ENCODE measurements at places on chromosomes 5 and 9.

DNA sequence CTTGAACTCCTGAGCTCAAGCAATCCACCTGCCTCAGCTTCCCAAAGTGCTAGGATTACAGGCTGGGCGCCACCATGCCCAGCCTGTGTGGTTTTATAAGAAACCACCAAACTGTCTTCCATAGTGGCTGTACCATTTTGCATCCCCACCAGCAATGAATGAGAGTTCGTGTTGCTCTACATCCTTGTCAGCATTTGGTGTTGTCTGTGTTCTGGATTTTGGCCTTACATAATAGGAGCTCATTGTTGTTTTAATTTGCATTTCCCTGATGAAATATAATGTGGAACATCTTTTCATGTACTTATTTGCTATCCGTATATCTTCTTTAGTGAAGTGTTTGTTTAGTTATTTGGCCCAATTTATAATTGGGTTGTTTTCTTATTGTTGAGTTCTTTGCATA is 29.8 kb downstream of the PHF2 start:
- DNase-seq = no peak

DNA sequence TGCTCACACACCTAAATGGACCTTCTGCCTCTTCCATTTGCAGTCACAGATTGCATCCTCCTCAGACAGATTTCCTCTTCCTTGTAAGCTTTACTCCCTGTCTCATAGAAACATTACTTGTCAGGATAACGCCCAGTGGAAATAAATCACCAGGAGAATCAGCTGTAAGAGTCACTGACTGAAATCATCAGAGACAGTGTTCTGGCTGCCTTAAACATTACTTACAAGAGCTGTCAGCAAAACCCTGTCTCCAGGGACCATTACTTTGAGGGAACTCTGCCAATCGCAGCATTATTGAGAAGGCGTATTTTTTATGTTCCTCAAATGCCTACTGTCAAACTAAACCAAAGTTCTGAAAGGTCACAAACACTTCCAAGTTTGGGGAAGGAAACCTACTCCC is 5.9 kb downstream of the DPYSL3 start:
- DNase-seq = no peak

DNA sequence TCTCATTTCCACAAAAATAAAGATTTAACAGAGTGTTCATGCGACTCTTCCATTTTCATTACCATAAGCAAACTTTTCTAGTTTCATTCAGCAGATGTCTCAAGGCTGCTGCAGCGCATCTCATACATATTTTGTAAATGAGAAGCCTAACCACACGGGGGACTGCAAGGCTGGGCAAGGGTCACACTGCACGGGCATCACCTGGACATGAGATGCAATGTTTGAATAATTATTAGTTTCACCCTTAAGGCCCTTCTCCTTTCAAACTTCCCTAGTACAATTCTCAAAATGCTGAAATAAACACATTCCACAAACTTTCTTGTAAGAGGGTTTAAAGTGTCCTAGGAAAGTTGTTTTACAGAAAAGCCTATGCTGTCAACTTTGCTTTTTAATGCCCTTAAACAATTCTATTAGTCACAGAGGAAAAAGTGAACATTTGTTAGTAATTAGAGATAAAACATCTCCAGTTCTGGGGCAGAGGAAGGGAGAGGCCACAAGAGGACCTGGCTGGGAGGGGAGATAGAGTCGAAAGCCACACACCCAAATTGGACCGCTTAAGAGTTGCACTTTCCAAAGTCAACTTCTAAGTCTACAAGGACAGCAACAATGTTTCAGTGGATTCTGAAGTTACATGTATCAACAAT is 1.3 kb downstream of the DENND1A start:
- no peak for DNase-seq

- DNase-seq = no peak
Measured at GRCh38 chr5:170293273-170293672, 4.3 kb downstream of the LCP2 start.

DNA sequence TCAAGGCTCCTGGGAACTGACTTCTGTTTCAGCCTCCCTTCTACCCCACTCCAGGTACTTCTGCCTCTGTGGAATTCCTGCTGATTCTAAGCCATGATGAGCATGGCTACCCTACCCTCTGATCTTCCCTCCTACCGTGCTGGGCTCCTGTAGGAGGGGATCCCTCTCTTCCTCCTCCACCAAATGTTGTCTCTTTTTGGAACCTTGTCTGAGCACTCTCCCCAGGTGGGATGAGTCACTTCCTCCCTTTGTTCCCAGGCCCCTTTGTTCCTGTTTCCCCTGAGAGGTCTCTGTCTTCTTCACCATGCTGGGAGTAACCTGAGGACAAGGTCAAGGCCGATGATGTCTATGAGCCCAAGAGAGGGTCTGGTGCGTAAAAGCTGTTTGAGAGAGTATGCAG is 213.2 kb downstream of the GABBR2 start:
- DNase-seq = no peak

- DNase-seq = no peak
Measured at GRCh38 chr9:3880851-3881250, 355.1 kb upstream of the RFX3 start.

DNA sequence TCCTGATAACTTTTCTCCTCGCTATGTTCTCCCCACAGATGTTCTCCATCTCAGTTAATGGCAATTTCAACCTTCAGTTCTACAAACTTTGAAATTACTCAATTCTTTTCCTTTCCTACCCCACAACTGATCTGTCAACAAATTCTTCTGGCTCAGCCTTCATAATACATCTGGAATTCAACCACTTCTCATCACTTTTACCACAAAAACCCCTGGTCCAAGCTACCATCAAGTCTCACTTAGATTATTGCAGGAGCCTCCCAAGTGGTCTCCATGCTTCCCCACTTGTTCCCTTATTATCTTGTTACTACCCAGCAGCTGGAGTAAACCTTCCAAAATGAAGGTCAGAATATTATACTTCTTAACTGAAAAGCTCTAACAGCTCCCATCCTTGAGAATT is 110.1 kb downstream of the FBN2 start:
- no peak for DNase-seq

GRCh38 chr5:173065155-173065554 is 9.0 kb downstream of the CREBRF start:
- no peak for DNase-seq

DNA sequence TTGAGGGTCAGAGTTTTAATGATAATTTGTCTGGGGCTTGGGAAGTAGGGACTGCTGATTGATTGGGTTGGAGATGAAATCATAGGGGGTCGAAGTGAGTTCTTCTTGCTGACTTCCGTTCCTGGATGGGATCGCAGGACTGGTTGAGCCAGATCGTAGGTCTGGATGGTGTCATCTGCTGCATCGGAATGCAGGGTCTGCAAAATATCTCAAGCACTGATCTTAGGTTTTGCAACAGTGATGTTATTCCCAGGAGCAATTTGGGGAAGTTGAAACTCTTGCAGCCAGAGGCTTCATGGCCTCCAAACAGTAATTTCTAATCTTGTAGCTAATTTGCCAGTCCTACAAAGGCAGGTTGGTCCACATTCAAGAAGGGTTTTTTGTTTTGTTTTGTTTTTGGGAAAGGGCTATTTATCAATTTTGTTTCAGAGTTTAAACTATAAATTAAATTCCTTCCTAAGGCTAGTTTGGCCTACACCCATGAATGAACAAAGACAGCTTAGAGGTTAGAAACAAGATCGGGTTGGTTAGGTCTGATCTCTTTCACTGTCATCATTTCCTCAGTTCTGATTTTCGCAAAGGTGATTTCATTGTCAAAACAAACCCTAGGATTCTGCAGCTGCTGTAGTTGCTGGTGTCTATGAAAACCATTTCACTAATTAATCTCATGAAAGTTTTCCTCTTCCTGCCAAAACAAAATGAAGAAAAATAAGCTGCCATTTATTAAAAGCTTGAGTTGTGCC is 388.0 kb downstream of the TMEM232 start:
- no peak for DNase-seq

DNA sequence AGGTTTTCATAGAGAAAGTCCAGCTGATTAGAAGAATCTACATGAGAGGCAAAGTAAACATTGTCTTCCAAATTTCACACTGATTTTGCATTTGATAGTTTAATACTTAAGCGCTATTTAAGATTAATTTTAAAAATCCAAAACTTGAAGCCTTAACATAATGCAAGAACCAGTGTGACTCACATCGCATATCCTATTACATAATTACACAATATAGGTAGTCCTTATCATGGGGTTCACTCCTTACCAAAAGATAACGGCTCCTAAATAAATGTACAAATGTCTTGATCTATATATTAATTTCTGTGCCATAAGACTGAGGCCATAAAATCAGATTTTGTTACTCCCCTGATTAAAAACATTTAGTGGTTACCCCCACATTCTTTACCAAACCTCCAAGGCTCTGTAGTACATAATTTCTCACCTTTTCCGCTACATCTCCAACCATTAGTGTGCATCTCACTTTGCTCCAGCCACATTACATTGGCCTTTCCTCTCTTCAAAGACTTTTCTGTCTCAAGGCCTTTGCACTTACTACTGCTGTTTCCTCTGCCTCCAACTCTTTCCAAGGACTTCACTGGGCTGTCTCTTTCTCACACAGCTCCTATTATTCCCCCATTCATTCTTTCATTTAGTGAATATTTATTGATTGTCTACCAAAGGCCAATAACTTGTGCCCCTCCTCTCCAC is 1.0 kb downstream of the RIOK2 start:
- no peak for DNase-seq

- no peak for DNase-seq
Measured at GRCh38 chr5:139797856-139798510, 2.4 kb downstream of the PSD2 start.

GRCh38 chr5:81195335-81195929 is 37.7 kb upstream of the CKMT2 start:
- no peak for DNase-seq

DNA sequence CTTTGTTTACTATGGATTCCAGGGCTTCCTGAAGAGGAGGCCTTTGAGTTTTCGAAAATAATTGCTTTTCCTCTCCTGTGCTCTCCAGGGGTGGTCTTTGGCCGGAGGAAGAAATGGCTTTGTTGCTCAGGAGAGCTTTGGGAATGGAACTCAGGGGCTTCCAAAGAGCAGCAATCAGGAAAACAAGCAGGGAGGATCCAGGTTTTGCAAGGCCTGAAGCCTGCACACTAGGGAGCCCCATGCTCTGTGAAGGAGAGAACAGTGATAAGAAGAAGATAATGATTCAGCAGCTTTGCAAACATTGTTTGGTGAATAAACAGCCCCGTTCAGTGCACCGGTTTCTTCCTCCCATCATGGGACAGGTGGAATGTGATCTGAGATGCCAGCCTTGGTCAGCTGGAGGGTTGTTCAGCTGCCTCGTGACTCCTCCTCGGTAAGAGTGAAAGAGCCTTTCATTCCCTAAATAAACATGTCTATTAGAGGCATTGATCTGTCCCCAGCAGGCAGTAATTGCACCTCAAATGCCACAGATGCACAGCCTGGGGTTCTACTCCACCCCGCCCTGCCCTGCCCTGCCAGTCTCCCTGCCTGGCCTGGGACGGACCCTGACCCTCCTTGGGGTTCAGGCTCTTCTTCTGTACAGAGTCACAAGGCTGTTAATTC is 11.5 kb upstream of the ALDH1B1 start:
- DNase-seq = no peak
